NCI-H460 (cell line): ENCODE measurements at places on chromosomes 5 and 9.

GRCh38 chr5:132480042-132480441, 10.5 kb downstream of the IRF1 start:
- no peak for DNase-seq

- DNase-seq: no peak
Measured at GRCh38 chr5:79093762-79094161, 17.8 kb upstream of the BHMT start.

DNA sequence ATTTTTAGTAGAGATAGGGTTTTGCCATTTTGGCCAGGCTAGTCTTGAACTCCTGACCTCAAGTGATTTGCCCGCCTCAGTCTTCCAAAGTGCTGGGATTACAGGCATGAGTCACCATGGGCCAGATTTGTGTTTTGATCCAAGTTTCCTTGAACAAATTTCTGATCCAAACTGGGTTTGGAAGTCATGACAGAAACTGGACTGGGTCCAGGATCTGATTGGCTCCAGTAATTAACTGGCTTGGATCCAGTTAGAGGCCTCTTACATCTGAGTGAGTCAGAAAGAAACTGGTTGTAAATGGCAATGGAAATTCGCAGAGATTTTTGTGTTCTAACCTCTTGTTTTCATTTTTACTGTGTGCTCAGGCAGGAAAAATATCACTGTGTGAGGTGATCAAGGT, 141.6 kb downstream of the SLC25A46 start:
- DNase-seq: no peak

GRCh38 chr9:134206311-134207300, 42.2 kb upstream of the RNU6ATAC start:
- DNase-seq: no peak

GRCh38 chr9:124602204-124602603, 95.0 kb upstream of the NR5A1 start:
- DNase-seq: no peak

DNA sequence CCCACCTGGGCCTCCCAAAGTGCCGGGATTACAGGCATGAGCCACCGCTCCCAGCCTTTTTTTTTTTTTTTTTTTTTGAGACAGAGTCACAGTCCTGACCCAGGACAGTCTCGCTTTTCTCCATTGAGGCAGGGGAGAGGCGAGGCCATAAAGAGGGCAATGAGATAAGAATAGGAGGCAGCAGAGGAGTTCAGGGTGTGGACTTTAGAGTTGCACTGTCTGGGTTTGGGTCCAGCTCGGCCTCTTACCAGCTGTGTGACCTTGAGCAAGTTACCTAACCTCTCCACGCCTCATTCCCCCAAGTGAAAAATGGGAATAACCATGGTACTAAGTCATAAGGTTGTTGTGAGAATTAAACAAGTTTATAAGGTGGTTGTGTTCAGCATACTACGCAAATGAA, 24.6 kb upstream of the ANKH start:
- no peak for DNase-seq

DNA sequence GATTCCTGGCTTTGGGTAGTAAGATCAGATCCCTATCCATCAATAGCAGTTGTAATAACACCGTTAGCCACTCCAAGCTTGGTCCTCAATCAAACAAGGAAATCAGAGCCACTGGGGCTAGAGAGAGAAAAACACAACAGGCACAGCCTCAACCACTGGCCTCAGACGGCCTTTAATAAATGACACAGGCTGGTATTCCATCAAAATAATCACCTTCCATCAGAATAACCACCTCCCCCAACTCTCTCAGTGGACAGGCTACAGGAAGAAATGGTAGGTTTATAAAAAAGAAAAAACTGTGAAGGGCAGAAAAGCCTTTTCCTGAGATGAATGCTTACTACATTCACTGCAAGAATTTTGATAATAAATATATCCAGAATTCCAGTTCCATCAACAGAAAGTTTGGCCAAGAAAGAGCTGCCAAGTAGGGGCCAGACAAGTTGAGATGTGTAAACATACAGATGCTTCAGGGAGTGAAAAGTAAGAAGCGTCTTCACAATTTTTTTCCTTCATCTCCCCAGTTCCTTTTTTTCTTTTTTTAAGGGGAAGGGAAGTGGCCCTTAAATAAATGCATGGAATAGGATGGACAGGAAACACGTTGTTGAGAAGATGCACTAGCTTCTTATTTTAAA, 5.5 kb downstream of the FOXD1 start:
- no peak for DNase-seq

DNA sequence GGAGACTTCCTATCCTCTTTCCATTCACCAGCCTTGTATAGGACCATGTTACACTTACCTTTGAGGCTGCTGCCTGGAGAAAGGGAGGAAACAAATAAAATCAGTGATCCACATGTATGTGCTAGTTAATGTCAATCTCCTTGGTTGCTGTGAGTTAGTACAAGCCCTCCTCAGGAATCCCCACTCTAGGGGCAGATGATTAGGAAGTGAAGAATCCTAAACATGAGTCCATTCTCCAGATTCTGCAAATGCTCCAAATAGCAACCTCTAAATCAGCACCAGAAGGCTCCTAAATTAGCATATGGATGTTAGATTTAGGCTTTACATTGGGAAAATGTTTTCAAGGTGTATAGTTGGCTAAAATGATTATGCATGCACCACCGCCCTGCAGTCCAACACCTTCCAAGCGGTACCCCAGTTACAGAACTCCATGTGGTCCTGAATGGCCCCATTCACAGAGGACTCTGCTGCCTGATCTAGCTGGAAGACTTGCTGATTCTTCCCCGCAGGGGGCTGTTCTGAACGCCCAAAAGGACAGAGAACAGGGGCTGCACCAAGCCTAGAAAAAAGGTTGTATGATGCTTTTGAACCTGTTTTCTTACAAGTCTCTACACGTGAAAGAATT, 123.2 kb downstream of the TLE1 start:
- no peak for DNase-seq

GRCh38 chr5:150674341-150674821, 13.3 kb downstream of the MYOZ3 start:
- DNase-seq: no peak

DNA sequence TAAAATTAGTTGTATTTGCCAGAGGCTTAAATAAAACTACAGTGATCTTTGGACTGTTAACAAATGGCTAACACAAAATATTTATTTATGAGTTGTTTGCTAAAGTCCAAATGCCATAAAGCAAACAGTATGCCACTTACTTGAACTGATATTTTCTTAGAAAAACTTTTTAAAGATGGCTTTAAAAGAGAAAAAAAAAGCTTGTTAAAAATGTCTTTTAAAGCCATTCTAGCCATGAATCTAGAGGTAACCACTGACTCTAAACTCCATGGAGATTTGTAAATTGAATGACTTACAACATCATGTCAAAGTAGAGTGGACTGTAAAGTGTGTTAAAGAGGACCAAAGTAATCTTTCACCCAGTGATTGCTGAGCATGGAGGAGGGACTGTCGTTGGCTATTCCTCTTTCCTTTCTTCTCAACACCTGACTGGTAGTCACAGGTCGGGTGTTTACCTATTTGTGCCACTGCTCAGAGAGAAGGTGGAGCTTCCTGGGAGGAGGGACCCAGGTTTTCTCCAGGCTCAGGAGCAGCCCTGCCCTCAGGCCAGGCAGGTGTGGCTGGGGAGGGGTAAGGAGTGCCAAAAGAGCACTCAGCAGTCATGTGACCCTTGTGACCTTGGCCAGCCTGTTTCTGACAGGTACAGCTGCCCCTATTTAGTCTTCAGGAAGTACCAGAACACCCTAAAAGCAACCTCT, 69.1 kb upstream of the TJP2 start:
- no peak for DNase-seq

DNA sequence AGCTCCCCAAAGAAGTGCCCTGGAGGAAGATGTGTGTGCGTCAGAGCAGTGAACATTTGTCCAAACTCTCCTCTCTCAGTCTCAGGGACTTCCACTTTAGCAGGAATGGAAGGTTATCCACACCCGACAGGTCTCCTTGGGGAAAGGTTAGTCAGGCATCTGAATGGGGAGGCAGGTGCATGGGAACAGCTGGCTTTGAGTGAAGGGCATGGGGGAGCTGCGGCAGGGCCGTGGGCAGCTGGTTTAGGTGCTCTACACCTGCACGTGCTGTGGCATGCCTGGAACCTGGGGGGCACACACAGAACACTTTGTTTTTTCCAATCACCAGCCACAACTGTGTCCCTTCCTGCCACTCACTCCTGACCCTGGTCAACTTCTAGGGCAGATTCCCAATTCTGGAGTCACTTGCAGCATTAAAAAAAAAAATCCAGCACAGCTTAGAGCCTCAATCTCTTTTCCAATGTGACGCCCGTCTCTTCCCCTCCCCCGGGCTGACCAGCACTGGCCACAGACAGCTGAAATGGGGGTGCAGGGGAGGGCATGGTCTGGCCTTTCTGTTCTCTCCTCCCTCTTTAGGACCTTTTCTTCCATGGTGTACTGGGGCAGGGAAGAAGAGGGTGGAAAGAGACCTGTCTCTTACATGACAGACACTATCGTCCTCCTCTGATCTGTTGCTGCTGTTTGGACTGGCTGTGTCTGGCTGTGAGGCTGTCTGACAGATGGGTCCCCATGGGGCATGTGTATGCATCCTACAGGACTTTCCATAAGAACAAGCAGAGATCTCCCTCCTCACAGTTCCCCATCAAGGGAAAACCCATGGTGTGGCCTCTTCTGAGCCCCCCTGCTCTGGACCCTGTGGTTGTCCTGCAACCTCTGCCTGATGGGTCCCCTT, 9.5 kb upstream of the IL3 start:
- DNase-seq: no peak
